HCEC 1CT (cell line): ENCODE measurements at places on chromosomes 12 and 14.

DNA sequence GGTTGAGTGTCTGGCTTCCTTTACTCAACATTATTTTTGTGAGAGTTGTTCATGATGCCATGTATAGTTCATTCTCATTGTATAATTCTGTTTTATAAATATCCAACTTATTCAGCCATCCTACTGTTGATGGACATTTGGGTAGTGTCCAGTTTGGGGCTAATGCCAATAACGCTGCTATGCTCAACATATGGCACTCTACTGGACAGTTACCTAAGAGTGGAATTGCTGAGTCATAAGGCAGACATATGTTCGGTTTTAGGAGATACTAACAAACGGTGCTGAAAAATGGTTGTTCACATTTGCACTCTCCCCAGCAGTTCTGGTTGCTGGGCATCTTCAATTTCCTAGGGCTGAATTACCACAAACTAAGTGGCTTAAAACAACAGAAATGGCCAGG is 28.7 kb upstream of the P2RX4 start:
- peak; percentile 85 for DNase-seq

DNA sequence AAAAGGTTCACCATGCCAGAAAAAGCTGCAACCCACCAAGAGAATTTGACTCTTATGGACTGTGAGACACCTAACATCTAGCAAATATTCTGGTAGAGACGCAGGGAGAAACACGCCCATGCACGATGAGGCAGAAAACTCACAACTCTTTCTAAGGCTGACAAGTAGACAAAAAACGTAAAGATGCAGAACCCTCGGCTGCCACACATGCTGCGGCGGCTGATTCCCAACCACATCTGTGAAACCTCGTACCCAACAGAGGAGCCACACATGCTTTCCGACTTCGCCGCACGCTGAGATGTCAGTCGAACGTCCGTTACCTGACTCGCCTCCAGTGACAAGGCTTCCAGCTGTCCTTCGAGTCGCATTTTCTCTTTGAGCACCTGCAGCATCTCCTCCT is 21.8 kb downstream of the GOLGA3 start:
- no peak for DNase-seq

GRCh38 chr14:71240171-71240570 is 332.9 kb downstream of the PCNX1 start:
- DNase-seq: no peak

GRCh38 chr12:98418357-98419075 is 96.9 kb upstream of the TMPO start:
- DNase-seq: peak; percentile 96

DNA sequence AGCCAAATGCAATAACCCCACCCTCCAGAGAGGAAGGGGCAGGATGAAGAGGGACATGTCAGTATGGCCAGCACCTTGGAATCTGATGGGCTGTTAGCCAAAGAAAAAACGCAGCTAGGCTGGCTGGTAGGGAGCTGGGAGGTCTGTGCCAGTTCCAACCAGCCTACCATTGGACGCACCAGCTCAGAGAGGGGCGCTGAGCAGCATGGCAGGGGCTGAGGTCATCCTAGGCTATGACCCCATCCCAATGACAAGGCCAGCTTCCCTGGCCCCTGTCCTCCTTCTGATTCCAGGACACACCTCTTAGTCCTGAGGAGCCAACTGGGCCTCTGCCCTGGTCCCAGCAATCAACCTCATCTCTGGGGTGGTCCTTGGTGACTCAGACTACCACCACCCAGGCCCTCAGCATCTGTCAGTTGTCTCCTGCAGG is 12.2 kb downstream of the ACTN1 start:
- no peak for DNase-seq

GRCh38 chr14:77036484-77037214 is 8.1 kb upstream of the IRF2BPL start:
- no peak for DNase-seq

DNA sequence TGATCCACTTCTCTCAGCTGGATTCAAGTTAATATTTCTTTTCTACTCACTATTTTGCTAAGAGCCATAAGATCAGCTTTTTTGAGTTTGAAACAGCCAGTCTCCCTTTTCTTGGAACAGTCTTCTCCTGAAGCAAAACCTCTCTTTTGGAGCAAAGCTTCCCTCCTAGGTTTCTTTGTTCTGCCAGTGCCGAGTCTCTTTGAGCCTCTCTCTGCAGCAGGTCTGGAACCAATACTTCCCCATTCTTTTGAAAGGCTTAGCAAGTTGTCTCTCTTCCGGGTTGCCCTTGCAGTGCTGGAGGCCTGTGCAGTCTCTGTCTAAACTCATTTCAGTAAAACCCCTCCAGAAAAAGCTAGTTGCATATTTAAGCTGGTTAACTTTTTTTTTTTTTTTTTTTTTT is 454.8 kb downstream of the NOVA1 start:
- no peak for DNase-seq
